ENCODE measurements at places on chromosomes 16 and 17. TPM values are rescaled to one million over a fixed set of nuclear protein-coding genes. Genes with fewer than 3 reads are reported as not detected.

DNA sequence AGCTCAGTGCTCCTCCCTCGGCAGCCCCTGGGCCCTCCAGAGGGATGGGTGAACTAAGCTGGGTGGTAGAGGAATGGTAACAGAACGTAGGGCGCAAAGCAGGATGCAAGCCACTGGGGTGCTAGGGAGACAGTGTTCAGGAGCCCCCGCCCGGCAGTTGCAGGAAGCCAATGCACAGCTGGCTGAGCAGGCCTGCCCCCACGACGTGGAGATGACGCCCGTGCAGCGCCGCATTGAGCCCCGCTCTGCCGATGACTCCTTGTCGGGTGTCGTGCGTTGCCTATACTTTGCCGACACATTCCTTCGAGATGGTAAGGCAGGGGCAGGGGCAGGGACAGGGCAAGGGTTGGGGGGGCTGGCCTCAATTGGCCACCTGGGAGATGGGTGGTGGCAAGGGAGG is 12.9 kb downstream of the LLGL1 start:
- no peak for DNase-seq

The C1QTNF1 gene
- 8.7 TPM for total RNA-seq

DNA sequence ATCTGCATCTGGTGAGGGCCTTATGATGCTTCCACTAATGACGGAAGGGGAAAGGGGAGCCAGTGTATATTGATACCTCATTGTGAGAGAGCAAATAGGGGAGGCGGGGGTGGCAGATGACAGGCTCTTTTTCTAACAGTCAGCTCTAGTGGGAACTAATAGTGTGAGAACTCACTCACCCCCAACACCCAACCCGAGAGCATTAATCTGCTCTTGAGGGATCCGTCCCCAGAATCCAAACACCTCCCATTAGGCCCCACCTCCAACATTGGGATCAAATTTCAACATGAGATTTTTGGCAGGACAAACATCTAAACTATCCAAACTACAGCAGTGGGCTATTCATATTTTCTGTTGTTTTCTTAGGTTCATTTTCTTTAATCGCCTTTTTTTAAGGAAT is 54.4 kb downstream of the BPTF start:
- DNase-seq: no peak

DNA sequence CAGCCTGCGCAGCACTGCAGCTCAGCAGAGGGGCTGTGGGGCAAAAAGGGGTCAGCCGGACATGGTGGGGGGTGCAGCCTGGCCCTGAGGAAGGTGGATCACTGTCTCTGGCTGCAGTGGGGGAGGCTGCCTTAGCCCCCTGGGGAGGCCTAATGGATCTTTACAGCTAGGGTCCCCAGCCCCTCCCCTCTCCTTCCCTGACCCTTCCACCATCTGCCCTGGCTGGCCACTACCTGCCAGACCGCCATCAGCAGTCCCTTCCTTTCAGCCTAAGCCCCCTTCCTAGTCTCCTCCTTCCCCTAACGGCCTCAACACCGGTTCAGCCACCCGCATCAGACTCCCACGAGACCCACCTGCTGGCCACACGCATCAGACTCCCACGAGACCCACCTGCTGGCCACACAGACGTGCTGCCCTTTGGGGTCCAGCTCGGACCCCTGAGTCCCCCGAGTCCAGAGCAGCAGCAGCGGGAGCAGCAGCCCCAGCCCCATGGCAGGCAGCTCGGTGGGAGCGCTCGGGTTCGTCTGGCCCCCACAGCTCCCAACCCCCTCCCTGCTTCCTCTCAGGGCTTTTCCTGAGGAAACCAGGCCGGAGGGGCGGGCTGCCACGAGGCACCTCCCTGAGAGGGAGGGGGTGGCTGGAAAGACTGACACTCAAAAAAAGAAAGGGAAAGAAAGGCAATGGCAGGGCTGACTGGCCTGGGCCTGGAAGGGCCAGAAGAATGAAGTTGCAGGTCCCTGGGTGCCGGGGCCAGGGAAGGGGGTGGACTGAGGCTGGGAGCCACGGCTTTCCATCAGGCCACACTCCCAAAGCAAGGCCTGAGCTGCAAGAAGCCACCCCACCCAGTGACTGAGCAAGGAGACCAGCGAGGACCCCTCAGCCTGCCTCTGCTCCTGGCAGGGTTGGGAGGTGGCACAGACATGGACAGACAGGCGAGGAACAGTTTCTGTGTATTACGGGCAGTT is at the start of gene SCARF1:
TSS of gene SCARF1 (minus strand) at position 526 of the 965 bp plus-strand sequence. CDS start at position 491, 35 bp downstream.
- no peak for DNase-seq

DNA sequence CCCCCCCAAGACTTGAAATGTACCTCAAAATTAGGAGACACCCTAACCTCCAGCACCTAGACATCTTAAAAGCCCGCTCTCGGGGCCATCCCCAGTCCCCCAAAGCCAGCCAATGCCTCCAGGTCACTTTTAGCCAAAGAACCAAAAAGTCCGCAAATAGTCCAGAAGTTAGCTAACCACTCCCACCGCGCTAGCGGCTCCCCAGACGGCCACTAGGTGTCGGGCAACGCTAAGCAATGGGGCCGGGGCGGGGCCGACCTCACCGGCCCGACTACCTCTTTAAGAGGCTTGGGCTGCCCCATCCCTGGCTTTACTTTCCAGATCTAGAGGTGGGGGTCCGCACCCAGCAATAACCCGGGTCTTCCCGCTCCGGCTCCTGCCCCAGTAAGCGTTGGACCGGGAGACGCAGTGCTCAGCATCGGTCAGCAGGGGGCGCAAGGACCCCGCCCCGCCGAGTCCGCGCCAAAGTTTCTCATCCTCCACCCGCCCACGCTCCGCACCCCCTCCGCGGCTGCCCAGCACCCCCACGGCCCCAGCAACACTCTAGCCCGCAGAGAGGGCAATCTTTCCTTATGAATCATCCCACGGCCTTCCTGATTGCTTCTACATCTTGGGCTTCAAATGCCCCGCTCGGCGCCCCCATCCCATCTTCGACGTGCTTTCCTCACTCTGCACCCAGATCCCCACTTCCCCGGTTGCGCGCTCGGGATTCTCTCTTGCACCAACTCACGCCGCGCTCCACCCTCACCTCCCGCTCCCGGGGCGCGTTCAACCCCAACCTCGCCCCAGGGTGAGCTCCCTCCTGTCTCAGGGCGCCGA is 765 bp downstream of the COL1A1 start:
- DNase-seq: peak; percentile 91

GRCh38 chr17:2397247-2398171 is 3.4 kb downstream of the MNT start:
- no peak for DNase-seq

The CA5A gene
- total RNA-seq: 0.70 TPM

- DNase-seq: no peak
Observed at GRCh38 chr17:56499799-56500388, 93.6 kb upstream of the NOG start.

DNA sequence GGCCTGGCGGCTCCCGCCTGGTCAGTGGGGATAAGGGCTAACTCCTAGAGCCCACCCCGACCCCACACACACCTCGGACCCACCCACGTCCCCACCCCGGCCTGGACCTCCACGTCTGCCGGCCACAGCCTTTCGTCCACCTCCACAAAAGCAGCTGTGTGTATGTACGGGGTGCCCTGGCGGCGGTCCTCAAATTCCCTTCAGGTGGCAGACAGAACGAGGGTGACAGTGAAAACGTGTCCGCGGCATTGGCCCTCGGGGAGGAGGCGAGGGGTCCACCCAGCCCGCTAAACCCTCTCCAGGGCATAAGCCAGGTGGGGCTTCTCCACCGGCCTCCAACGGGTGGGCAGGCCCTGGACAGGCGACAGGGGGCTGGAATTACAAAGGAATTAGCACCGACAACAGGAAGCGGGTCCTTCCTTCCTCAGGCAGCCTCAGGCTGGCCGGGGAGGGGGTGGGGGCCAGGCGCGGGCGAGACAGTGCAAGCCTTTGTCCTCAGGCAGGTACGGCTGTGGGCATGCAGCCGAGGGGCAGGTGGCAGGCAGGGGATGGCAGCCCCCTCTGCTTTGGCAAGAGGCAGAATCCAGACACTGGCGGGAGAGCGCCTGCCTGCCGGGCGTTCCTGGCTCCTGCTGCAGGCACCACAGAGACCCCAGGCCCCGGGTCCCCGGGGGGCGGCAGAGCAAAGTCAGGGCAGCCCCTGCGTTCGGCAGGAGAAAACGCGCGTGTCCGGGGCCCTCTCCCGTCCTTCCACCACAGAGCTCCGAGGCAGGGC is 12.3 kb upstream of the PITPNA start:
- DNase-seq: no peak

DNA sequence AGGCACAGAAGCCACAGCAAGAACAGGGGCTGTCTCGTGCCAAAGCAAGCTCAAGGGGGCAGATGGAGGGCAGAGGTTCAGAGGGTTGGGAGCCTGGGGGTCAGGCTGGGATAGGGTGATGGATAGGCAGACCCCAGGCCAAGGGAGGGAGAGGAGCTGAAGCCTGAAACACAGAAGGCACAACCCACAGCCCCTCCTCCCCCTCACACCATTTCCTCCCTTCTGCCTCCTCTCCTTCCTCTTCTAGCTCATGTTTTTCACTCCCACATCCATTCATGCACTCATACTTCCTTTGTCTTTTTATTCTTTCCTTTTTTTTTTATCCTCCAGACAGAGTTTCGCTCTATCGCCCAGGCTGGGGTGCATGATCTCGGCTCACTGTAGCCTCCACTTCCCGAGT is 61.1 kb downstream of the SOCS1 start:
- no peak for DNase-seq

DNA sequence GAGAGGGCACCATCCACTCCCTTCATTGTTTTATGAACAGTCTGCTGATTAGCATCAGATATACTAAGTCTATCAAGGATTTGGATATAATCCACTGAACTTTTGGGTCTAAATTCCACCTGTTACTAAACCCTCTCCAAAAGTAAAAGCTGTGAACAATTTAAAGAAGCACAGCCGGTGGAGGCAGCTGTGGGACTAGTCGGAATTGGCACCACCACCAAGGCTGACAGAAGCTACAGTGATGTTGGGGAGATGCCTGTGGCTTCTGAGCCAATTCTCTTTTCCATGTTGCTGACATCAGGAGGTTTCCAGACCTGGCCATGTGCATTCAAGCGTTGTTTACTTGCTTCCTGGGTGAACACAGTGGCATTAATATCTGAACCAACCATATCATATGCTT is 679.0 kb upstream of the CA10 start:
- no peak for DNase-seq

The CES4A gene
- total RNA-seq: 13.9 TPM

The HSPB9 gene
- not detected for total RNA-seq

The GRAPL gene
- total RNA-seq: not detected

DNA sequence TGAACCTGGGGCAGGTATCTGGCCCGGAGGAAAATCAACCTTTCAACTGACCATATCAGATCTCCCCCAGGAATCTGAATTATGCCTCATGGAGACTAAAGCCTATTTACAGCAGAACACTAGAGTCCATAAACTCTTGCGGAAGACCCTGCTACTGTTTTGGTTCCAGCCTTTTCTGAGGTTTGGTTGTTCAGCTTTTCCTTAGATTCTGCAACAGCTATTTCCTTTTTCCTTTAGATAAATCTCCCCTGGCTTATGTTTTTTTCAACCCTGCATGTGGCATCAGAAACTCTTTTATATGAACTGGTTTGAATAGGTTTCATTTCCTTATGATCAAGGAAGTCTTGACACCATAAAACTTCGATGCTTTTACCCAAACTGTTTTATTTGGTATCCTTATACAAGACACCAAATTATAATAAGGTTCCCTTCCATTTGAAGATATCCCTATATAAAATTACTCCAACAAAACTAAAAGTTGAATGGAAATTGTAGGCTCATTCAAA is 13.1 kb downstream of the SPOP start:
- no peak for DNase-seq

Measured in type B pancreatic cell (in vitro differentiated cells).